NCI-H146 (cell line): ENCODE measurements at places on chromosomes 5 and 9.

- DNase-seq = no peak
Measured at GRCh38 chr5:139955053-139955605, 88.0 kb downstream of the NRG2 start.

GRCh38 chr5:158755986-158756385, 343.7 kb downstream of the EBF1 start:
- no peak for DNase-seq

DNA sequence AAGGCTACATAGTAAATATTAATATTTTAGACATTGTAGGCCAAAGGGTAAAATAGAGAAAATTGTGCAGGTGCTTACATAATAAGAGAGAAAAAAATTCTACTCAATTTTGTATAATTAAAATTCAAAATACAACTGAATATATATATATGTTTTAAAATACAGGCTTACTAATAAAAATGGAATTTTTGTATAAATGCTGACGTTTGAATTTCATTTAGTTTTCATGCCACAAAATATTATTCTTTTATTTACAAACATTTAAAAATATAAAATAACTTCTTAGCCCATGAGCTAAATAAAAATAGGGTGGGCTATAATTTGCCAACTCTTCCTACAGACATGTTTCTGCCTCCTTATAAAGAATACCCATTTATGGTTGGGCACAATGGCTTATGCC, 328.6 kb downstream of the TRPM3 start:
- DNase-seq = no peak

GRCh38 chr9:134518004-134518606, 123.5 kb upstream of the COL5A1 start:
- no peak for DNase-seq

- DNase-seq = no peak
Measured at GRCh38 chr9:37212435-37212834, 92.1 kb downstream of the ZCCHC7 start.

DNA sequence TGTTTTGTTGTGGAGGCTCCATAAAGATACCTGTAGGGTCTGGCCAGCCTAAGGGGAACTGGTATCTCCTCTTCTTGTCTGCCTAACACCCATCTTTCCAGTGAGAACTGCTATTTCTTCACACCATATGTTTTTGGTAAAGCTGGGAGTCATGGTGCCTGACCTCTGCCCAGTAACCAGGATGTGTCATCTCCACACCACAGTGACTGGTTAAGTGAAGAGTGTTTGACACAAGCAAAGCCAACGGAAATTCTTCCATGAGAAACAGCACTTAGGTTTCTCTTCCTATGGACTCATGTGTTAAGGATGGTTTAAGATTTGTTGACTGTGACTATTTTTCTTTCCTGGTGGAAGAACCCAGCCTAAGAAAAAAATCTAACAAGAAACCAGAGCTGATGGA, 111.5 kb downstream of the HTR4 start:
- DNase-seq = no peak

DNA sequence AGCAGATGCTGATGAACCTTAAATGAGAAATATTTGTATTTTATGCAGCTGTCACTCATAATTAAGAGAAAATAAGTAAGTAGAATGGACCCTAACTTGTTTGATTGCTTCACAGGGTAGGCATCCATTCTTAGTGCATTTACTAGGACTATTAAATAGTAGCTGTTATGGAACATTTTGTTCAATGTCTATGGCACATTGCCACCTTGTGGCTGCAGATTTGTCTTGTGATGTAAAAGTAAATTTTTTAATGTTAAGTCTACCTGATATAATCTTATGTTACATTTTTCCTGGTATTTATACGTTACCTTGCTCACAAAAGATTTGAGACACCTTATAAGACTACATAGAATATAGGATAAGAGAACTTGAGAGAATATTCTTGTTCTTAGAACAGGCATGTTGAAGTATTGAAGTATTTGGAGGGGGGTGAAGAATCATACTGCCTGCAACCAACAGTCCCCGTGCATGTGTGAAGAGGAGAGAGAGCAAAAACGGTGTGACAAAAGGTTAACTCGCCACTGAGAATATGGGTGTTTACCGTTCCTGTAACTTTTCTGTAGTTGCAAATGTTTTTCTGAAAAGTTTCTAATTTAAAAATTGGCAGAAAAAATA, 161.1 kb downstream of the MAST4 start:
- DNase-seq = peak; percentile 70

GRCh38 chr9:122197426-122197825, 31.3 kb downstream of the LHX6 start:
- no peak for DNase-seq

- DNase-seq = no peak
Measured at GRCh38 chr5:145244788-145245187, 590.4 kb downstream of the PRELID2 start.

- peak; percentile 4 for DNase-seq
Measured at GRCh38 chr9:130368631-130369103, 76.1 kb upstream of the ASS1 start.

DNA sequence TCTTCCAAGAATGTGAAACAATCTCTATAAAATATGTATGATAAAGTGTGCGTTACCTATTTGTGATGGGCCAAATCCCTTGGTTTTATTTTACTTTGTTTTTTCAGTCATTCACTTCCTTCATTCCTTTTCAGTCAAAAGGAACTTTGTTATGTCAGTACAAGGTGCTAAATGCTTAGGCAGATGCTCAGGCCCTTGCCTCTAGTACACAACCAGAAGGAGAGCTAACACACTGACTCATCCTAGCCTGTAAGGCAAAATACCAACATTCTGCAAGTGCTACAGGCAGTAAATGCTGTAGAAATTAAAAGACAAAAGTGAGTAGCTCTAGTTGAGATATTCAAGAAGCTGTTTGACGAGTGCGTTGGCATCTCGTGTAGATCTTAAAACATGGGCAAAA, 49.4 kb downstream of the TRPM6 start:
- DNase-seq = no peak

GRCh38 chr9:130672933-130673615, 8.7 kb downstream of the PRDM12 start:
- DNase-seq = no peak

DNA sequence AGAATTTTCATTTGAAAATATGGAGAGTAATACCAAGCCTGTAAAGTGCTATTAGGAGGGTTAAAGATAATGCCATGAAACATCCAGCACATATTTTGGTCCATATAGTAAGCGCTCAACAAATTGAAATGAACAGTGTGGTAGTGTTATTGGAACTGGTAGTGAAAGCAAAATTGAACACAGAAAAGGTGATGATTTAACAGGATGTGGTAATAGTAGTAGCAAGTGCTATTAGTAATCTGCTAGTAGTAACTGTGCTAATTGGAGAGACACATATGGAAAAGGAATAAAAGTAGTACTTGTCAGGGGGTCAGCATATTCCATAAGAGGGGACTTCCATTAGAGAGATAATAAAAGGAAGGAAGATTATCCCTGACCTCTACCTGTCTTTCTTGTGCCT, 187.3 kb downstream of the HTR1A start:
- DNase-seq = no peak

GRCh38 chr9:14320271-14321181, 6.6 kb upstream of the NFIB start:
- peak; percentile 41 for DNase-seq

- DNase-seq = no peak
Measured at GRCh38 chr9:99850736-99851499, 29.2 kb downstream of the NR4A3 start.
